ENCODE measurements at places on chromosomes 1 and 21.

- DNase-seq = no peak
These were observed 2.2 kb downstream of the TCEA3 start for GRCh38 chr1:23422241-23422877.

DNA sequence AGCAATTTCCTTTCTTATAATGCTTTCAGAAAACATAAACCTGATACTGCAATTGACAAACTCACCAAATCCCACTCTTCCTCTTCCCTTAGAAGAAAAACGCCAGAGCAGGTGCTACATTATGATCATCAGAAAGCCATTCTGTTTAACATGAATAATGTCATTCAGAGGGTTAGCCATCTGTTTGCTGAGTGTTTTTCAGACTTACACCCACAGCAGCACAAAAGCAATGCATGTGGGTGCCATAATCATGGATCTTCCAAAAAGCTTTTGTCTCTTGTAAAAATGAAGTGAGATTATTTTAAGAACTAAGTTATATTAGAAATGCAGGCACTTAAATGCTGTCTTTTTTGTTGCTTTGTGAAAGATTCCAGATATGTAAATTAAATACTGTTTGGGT is 204.6 kb upstream of the TMPRSS15 start:
- DNase-seq = no peak

GRCh38 chr1:204545881-204546280 is 29.7 kb downstream of the MDM4 start:
- no peak for DNase-seq

DNA sequence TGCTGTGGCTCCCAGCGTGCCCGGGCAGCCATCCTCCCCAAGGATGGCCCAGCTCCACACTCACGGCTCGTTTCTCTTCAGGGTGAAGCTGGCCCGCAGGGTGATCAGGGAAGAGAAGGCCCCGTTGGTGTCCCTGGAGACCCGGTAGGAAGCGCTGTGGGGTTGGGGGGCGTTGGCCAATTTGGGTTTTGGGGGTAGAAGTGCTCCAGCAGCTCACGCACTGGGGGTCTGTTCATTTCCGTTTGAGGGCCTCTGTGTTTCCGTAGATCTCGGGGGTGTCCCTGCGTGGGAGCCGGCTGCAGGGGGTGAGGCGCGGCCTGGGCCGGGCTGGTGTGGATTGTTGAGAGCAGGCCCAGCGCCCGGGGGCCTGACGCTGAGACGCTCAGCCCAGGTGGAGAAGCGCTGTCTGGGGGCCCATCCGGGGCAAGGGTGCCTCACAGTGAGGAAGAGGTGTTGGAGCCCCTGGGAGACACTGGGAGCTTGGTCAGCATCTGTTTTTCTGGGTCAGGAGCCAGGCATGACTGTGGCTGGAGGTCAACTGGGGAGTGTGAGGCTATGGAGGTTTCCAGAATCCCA is 12.6 kb downstream of the COL6A1 start:
- DNase-seq = no peak

- no peak for DNase-seq
These were observed 671 bp upstream of the PYGO2 start for GRCh38 chr1:154962156-154962749.

- DNase-seq = peak; percentile 75
These were observed 62.0 kb upstream of the RASAL2 start for GRCh38 chr1:178031856-178032320.

GRCh38 chr1:1164701-1165451 is 8.8 kb upstream of the TTLL10 start:
- no peak for DNase-seq

GRCh38 chr21:33663241-33663640 is 20.9 kb downstream of the ITSN1 start:
- DNase-seq = no peak

- DNase-seq = peak; percentile 27
These were observed 108.2 kb upstream of the OLIG2 start for GRCh38 chr21:32917362-32918135.

GRCh38 chr1:24175033-24175755 is 11.9 kb downstream of the IFNLR1 start:
- DNase-seq = no peak

DNA sequence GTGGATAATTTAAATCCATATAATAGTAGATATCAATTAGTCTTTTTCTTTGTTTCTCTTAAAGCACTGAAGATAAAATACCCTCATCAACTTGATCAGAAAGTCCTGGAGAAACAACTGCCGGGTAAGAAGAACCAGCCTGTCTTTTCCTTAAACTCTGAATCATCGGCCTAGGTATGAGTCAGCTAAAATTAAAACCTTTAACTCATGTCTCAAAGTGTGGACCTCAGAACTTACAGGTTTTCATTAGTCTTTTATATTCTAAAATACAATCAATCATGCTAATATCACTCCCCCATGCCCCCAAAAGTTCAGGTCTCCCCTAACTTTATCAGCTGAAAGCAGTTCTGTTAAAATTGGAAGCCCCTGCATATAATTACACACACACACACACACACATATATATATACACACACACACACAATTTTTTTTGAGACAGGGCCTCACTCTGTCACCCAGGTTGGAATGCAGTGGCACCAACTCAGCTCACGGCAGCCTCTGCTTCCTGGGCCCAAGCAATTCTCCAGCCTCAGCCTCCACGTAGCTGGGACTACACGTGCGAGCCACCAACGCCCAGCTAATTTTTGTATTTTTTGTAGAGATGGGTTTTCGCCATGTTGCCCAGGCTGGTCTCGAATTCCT is 61.3 kb downstream of the B3GALNT2 start:
- no peak for DNase-seq

DNA sequence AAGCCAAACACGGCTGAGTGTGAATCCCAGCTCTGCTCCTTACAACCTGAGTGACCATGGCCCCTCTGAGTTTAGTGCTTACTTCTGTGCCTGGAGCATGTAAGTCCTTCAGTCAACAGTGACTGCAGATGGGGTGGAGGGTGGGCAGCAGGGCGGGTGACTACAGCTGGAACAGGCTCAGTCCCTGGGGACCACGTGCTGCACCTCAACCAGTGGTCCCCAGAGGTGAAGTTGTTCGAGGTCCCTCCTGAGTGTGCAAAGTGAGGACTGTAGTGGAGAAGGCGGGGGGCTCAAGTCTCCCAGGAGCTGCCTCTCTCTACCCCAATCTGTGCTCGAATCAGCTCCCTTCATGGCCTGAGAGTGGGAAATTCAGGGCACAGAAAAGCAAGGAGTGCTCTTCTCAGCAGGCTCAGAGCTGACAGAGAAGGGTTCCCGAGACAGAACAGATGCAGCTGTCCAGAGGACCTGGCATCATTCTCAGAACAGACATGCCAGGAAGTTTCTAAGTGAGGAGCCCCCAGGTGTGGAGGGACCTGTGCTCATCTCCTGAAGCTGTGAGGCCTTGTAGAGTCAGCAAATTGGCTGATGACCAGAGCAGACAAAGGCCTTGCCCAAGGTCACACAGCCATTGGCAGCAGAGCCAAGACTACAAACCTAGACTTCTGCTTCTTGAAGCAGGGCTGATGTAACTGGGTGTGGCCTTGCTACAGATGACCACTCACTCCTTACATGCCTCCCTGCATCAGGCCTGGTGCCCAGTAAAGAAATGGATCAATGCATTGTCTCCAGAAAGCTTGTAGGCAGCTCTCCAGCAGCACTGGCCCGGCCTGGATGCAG is 61.7 kb upstream of the EDN2 start:
- DNase-seq = no peak

DNA sequence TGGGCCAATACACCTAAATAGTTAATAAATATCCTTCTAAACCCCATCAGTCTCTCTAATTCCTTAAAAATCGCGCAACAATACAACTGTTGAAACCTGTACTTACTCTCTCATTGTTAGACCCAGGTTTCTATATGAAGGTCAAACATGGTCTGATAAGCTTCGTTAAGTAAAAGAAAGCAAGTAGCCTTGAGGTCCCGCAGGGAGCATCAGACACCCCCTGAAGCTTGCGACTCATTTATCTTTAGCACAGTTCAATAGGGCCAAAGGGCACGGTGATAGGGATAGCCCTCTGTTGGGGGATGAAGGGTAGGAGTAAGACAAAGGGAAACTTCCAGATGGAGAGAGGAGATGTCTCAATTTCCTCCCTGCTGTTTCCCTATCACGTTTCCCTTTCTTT is 27.3 kb upstream of the THEM4 start:
- no peak for DNase-seq

GRCh38 chr1:11515368-11516300 is 36.7 kb downstream of the DISP3 start:
- no peak for DNase-seq
